ENCODE measurements at places on chromosomes 12 and 14. TPM values are rescaled to one million over a fixed set of nuclear protein-coding genes. Genes with fewer than 3 reads are reported as not detected.

- no peak for DNase-seq
These were observed 64.7 kb downstream of the PPP2R5E start for GRCh38 chr14:63478437-63478852.

DNA sequence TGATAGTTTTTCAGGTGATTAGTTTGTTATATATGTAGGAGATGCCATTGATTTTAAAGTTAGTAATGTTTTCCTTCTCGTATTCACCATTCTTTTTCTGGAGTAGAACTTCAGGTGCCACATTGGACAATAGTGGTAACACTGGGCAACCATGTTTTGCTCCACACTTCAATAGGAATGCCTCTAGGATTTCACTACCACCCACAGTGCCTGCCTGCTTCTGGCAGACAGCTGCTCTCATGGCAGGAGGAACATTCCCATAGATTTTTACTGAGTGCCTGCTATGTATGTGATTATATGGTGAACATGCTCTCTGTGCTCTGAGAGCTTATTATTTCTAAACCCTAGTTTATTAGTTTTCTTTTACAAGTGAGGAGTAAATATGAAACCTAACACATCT, 53.7 kb downstream of the GCH1 start:
- no peak for DNase-seq

CABP1 gene
- total RNA-seq: 2.8 TPM

GRCh38 chr14:103391048-103391447, 5.8 kb downstream of the MARK3 start:
- DNase-seq: no peak

DNA sequence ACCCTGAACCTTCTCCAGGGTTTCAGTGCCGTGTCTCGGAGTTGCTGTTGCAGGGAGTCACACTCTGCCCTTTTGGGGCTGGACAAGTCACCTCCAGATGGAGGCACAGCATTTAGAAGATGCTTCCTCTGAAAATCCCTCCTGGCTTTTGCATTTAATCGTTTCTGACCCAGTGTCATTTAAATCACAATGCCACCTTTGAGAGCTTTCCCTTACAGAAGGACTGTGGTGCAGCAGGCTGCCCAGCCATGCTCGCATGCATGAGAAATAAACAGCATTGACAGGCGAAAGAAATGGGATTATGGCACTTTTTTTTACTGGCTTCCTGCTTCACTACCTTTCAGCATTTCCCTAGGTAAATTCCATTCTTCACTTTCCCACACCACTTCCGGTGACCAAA, 113.4 kb upstream of the DYRK2 start:
- no peak for DNase-seq

GRCh38 chr14:60622210-60622916, 26.9 kb downstream of the SIX1 start:
- DNase-seq: no peak

GRCh38 chr14:61526405-61527312, 168.7 kb upstream of the HIF1A start:
- no peak for DNase-seq

- DNase-seq: no peak
These were observed 170.7 kb downstream of the ESRRB start for GRCh38 chr14:76546426-76547221.
